ENCODE measurements at places on chromosomes 3 and 15. TPM values are rescaled to one million over a fixed set of nuclear protein-coding genes. Genes with fewer than 3 reads are reported as not detected.

- peak; percentile 75 for DNase-seq
Observed at GRCh38 chr3:172103724-172104123, 64.3 kb downstream of the FNDC3B start.

DNA sequence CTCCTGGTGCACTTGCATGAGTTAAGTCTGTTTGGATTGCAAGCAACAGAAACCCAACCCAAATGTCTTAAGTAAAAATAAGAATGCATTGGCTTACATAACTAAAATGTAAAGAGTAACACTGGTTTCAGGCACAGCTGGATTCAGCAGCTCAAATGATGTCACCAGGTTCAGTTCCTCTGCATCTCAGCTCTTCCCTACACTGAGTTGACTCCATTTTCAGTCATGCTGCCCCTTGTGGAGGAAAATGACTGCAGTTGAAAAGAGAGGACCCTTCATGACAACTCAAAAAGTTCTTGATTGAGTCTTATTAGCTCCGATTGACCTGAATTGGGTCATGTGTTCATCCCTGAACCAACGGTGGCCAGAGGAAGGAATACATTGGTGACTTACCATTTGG lies 138.5 kb upstream of the ABI3BP start:
- no peak for DNase-seq

- DNase-seq = no peak
Observed at GRCh38 chr3:64093825-64094712, 70.8 kb upstream of the PSMD6 start.

GRCh38 chr15:80942746-80943565 lies 46.7 kb downstream of the MESD start:
- DNase-seq = no peak

DNA sequence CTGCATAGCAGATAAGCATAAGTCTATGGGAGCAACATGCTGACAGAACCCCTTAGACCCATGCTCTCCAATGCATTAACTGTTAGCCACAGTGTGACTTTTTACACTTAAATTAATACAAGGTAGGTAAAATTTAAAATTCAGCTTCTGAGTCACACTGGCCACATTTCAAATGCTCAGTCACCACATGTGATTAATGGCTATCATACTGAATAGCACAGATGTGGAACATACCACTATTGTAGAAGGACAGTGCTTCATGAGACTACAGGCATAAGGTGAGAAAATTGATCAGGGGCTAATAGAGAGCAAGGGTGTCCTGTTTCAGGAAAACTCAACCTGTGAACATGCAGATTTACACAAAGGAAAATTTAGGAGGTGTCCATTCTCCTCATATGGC lies 357.0 kb upstream of the SEMA6D start:
- no peak for DNase-seq

DNA sequence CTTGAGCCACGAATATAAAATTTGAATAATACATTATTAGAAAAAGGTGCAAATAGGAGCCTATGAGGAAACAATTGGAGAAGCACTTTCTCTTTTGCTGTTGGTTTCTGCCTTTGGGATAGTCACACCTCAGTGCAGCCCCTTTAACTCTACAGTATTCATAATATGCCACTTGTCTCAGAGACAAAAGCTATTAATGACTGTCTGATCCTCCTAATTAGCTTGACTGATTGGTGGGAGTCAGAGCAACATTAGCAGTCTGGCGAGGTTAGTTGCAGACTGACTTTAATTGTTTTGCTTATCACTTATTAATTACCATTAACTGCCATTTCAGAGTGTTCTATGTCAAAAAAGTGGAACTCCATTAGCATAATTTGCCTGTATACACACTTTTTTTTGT lies 225.0 kb upstream of the ARHGEF26 start:
- no peak for DNase-seq

GRCh38 chr3:63493101-63493500 lies 159.4 kb upstream of the SNTN start:
- no peak for DNase-seq

GRCh38 chr15:29670998-29671981 lies 151.0 kb downstream of the TJP1 start:
- DNase-seq = peak; percentile 53

GRCh38 chr15:46735115-46735514 lies 982.2 kb upstream of the SEMA6D start:
- DNase-seq = no peak

DNA sequence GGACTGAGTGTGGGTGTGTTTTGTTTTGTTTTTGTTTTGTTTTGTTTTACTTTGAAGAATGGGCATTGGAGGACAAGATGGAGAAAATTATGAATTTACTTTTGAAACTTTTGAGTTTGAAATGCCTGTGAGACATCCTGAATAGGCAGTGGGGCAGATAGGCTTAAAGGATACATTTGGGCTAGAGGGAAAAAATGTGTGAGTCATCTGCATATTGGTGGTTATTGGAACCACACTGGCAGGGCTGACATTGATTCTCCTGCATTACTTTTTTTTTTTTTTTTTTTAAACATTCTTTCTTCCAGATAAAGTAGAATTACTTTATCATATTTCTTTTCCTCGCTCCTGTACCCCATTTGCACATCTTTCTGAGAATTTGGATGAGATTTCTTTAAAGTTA lies 56.1 kb downstream of the CALML4 start:
- DNase-seq = no peak

GRCh38 chr15:48090666-48091065 lies 30.1 kb upstream of the SLC24A5 start:
- no peak for DNase-seq

GRCh38 chr3:152232679-152233078 lies 36.0 kb upstream of the MBNL1 start:
- DNase-seq = no peak

- DNase-seq = peak; percentile 93
Observed at GRCh38 chr3:194872669-194872977, 186.9 kb downstream of the FAM43A start.

- no peak for DNase-seq
Observed at GRCh38 chr3:61828184-61828874, 267.0 kb downstream of the PTPRG start.

DNA sequence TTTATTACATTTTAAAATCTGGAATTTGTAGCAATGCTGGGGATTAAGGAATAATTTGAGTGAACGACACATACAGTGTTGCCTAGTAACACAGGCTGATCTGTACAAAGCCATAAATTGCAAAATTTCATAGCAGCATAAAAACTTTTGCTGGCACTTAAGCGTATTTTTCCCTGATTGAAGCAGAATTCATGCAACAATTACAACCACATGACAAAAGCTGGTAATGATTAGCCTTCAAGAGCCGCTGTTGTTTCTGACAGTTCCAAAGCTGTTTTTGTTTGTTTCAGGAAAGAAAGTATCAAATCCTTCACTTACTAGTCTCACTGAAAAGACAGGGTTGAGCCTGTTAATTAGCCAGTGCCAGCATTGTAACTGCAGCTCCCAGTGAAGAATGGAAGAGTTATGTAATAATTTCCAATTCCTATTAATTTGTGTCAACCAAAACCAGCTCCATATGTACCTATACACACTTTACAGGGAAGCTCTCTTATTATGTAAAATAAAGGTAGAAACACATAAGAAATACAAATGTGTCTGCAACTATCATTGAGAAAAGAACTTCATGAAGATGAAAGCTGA lies 60.7 kb downstream of the AGTR1 start:
- DNase-seq = no peak

DNA sequence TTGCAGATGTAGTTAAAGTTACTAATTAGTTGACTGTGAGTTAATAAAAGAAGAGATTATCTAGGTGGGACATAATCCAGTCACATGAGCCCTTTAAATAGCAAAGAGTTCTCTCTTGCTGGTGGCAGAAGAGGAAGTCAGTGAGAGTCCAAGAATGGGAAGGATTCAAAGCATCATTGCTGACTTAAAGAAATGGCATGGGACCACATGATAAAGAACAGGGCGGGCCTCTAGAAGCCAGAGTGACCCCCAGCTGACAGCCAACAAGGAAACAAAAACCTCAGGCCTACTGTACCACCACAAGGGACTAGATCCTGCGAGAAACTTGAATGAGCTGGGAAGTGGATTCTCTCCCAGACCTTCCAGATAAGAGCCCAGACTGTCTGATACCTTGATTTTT lies 447.2 kb upstream of the CCDC54 start:
- no peak for DNase-seq

GRCh38 chr15:50307799-50308198 lies 42.3 kb upstream of the HDC start:
- DNase-seq = no peak

Gene SPINK8
- total RNA-seq = not detected

Gene SRGAP3
- total RNA-seq = 12.9 TPM

Gene DENND6A
- 28.2 TPM for total RNA-seq

Gene C3orf49
- not detected for total RNA-seq

Gene PLA2G4D
- 1.4 TPM for total RNA-seq

Gene STIMATE
- total RNA-seq = 16.8 TPM
